Fibroblast of lung (primary cell): ENCODE measurements at places on chromosomes 16 and 17. TPM values are rescaled to one million over a fixed set of nuclear protein-coding genes. Genes with fewer than 3 reads are reported as not detected.

GRCh38 chr16:54696522-54696921 is 234.1 kb upstream of the IRX5 start:
- no peak for DNase-seq

DNA sequence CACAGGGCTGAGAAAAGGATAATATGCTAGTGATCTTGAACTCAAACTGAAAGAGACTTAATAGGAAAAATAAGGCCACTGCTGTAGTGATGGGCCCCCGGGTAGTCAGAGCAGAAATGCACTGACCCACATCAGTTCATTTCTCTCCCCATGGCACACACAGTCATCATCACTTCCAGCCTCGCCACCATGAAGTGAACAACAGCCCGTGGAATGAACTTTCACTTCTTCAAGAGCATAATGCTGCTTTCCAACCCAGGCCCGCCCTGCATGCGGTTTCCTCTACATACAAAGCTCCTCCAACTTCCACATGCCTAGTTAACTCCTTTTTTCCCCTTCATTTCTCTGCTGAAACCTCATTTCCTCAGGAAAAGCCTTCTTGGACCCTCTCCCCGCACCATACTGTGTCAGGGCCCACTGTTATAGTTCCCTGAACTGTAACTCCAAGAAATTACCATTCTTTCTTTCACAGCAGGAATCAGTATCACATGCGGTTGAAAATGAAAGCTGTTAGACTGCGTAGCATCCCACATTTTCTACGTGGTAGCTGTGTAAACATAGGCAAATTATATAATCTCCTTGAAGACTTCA is 65.8 kb upstream of the SMIM36 start:
- DNase-seq: peak; percentile 77

DNA sequence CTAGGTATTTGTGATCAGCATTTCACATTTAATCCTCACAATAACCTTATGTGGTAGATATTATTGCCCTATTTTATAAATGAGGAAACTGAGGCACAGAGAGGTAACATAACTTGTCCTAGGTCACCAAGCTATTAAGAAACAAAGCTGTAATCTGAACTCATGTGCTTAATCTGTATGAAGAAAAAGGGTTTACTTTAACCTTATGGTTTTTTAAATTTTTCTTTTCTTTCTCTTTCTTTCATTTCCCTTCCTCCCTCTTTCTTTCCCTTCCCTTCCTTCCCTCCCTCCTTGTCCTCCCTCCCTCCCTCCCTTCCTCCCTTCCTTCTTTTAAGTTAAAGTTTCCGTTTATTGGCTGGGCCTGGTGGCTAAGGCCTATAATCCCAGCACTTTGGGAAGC is 105.2 kb upstream of the AMZ2 start:
- no peak for DNase-seq

DNA sequence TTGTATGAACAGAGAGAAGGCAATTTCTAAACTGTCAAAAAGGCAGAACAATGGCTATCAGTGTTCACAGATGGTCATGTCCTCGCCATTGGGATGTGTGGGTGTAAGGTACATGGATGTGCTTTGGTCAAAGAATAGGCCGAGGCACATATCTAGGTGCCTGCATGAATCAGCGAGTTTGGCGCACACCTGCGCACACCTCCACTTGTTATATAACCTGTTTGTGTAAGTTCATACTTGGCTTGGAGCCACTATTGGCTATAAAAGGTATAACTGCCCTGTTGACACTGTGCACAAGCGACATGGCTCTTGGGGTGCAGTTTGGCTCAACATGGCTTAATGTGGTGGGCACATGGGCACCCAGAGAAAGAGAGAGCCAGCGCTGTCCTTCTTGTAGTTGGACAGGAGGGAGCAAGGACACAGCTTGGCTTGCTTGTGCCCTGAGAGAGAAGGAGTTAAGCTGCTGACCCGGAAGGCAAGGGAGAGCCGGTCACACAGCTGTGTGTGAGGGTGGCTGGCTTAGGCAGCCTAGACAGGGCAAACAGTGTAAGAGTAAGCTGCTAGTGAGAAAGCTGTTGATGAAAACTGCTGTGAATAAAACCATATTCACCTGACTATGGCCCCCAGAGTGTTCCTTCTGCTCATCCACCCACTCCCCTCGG is 499.1 kb downstream of the KCNJ2 start:
- no peak for DNase-seq

- no peak for DNase-seq
Measured at GRCh38 chr17:34641368-34641767, 62.0 kb downstream of the TMEM132E start.

DNA sequence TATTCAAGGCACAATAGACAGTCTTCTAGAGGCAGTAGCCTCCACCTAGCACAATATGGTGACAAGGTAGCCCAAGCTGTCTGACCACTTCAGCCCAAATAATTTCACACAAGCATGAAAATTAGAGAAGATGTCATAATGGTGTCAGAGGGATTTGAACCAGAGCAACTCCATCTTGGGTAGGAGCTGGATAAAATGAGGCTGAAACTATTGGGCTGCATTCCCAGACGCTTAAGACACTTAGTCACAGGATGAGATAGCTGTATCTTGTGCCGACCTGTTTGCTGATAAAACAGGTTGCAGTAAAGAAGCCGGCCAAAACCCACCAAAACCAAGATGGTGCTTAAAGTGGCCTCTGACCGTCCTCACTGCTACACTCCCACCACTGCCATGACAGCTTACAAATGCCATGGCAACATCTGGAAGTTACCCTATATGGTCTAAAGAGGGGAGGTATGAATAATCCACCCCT is 192.6 kb downstream of the CPPED1 start:
- peak; percentile 40 for DNase-seq

DNA sequence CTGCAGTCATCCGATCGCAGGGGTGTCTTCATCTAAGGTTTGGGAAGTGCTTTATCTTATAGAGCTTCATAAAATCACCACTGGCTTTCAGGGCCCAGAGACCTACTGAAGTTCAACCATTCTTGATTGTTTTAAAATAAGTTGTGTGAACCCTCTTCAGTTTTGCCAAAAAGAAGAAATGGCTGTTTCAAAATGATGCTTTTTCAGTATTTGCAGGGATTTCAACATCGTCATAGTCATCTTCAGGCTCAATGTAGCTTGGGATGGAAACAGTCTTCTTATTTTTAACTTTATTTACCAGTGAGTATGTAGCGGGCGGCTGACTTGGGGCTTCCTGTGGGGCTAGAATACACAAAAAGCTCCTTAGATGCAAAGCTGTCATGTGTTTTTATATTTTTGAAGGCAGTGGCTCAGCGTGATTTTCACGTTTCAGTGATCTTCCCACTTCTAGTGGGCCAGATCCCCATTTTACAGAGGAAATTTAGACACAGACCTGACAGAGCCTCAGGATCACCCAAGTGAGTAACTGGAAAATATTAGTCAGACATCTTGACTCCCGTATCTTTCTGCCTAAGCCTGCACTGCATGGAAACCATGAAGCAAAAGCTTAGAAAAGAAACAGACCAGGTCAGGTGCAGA is 19.1 kb upstream of the ZNF594 start:
- no peak for DNase-seq

DNA sequence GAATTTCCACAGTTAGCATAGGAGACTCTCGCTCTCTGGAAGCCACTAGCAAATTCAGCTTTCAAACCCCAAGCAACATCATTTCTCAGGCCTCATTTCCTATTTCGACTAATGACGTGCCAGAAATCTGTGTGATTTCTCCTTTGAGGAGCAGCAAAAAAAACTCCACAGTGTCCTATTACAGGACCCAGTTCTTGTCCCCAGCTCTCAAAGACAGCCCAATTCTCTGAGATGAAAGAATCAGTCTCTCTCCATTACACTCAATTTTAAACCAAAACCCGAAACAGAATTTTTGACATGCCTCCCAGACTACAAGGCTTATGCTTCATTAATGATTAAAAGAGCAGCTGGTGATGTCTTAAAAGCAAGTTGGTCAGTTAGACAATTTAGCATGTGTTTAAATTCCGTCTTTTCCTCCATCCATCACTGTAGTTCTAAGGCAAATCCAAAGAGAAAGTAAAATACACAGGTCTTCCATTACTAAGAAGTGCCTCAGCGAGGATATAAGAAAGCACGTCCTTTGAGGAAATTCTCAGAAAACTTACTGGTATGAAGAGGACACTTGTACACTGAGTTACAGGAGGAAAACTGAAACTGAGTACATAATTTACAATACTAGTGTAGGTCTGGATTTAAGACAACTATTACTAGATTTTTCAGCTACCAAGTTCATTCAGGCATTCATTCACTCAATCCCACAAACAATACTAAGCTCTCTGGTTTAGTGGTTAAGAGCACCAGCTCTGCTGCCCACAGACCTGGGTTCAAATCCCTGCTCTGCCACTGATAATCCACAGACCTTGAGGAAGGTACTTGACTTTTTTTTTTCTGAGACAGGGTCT is 12.5 kb downstream of the TOM1L2 start:
- DNase-seq: peak; percentile 67

RHOT2 gene
- 35.4 and 39.7 TPM in 2 replicates for polyA plus RNA-seq

UTS2R gene
- not detected in 2 replicates for polyA plus RNA-seq

CCDC40 gene
- polyA plus RNA-seq: 0.53 and 0.96 TPM in 2 replicates
